Stimulated activated CD4-positive, alpha-beta T cell treated with anti-CD3 and anti-CD28 coated beads, TNF-alpha, amount 100 ng/mL, for 1 hour (primary cell): ENCODE measurements at places on chromosomes 12 and 14.

GRCh38 chr14:42961509-42961908, 1354.8 kb downstream of the LRFN5 start:
- DNase-seq, result no peak

DNA sequence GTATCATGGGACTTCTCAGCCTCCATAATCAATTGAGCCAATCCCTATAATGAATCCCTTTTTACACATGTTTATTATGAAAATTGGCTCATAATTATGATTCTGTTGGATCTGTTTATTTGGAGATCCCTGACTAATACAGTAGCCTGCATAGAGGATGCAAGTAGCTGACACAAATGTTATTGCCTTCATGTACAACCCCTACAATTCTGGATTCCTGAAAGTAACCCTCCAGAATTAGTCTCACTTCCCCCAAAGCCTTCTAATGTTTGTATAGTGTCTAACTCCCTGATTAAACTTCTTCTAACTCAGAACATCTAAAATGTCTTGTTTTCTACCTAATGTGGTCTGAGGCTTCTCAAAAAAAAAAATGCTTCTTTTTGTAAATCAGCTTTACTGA, 6.6 kb upstream of the SMIM10L1 start:
- DNase-seq, result no peak

GRCh38 chr12:132674561-132674960, 12.6 kb downstream of the POLE start:
- DNase-seq, result no peak

- peak; percentile 72 for DNase-seq
Observed at GRCh38 chr12:53324779-53325510, 3.5 kb upstream of the AAAS start.

- DNase-seq, result no peak
Observed at GRCh38 chr12:96698965-96699364, 208.1 kb upstream of the NEDD1 start.

DNA sequence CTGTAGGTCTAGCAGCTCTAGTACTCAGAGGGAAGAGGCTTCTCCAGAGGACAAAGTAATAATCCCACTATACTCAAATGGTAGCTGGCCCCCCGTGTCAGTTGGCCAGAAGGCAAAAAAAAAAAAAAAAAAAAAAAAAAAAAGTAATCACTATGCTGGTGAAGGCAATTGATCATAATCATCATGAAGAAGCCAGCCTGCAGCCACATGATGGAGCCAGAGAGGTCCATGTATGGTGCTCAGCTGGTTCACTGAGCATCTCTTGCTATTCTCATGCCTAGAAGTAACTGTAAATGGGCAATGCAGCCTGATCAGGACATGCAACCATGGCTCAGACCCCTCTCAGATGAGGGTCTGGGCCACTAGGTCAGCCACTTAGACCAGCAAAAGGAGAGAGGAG, 378.8 kb downstream of the MED13L start:
- no peak for DNase-seq

- no peak for DNase-seq
Observed at GRCh38 chr12:109033239-109034196, 12.7 kb upstream of the SVOP start.

DNA sequence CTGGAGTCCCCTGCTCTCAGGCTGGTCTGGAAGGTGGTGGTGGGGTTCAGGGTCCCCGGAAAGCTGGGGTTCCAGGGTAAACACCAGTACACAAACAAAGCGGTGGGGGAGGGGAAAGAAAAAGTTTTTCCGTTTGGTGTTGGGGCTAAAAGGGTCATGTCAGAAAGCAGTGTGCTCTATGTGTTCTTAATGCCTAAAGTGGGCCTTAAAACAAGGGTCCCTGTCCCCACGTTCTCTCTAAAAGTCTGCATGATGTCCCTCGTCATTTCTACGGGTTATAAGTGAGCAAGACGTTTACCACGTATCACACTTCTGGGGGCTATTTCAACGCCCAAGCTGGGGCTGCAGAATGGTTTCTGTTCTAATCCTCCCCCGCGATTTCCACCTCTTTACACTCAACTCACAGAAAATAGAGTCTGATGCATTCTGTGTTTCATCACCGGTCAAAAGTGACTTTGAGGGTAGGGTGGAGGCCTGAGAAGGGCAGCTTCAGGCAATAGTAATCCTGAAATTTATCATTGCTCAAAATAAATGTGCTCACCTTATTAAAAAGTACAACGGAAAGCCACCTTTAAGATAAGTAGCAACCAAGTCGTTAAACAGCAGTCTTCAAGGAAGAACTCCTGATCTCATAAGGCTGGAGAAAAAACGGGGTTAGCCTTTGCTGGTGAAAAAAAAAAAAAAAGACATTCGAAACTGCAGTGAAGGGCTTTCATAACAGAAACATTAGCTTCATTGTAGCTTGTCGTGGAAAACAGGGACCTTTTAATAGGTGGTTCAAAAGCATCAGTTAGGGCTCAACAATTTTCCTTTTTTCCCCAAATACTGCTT, 63.9 kb upstream of the PTGR2 start:
- DNase-seq, result no peak

- DNase-seq, result no peak
Observed at GRCh38 chr12:41701943-41702601, 442.6 kb downstream of the GXYLT1 start.

DNA sequence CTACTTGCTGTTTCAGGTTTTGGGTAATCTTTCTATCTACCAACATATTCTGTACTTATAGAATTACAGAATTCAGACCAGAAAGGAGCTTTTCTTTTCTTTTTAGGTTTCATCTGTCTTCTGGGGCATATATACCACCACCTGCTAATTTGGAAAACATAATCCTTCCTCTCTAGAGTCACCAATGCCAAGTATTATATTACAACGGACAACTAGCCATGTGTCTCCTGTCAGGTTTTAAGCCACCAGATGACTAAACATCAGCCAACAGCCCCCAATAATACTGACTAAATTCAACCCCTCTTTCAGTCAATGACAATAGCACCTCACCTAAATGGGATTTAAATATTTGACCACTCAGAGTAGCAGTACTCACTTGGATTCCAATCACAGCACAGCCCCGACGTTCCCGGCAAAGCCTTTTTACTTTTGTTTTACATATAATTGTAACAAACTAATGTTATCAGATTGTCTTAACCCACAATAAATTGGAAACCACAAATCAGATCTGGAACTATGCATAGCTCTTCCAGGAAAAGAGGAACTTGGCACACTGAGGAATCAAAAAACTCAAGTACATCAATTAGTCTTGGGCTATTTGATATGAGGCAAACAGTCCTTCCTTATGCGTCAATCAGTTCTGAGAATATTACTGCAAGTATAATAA, 13.5 kb downstream of the SLC11A2 start:
- DNase-seq, result no peak

- no peak for DNase-seq
Observed at GRCh38 chr12:113891167-113891692, 74.9 kb downstream of the RBM19 start.

DNA sequence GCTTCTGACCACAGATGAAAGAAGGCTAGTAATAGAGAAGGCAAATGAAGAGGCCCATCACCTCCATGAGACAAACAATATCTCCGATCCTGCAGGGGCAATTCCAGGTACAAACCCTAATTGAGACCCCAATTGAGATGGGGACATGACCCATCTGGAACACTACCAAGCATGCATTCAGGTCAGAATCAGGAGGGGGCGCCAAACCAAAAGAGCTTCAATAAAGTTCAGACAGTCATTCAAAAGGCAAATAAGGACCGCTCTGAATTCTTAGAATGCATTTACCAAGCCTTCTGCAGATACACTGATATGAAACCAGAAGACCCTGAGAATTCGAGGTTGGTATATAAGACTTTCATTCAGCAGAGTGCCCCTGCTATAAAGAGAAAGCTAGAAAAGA, 10.2 kb upstream of the EDDM3B start:
- DNase-seq, result no peak
